ENCODE measurements at places on chromosomes 6 and 20.

DNA sequence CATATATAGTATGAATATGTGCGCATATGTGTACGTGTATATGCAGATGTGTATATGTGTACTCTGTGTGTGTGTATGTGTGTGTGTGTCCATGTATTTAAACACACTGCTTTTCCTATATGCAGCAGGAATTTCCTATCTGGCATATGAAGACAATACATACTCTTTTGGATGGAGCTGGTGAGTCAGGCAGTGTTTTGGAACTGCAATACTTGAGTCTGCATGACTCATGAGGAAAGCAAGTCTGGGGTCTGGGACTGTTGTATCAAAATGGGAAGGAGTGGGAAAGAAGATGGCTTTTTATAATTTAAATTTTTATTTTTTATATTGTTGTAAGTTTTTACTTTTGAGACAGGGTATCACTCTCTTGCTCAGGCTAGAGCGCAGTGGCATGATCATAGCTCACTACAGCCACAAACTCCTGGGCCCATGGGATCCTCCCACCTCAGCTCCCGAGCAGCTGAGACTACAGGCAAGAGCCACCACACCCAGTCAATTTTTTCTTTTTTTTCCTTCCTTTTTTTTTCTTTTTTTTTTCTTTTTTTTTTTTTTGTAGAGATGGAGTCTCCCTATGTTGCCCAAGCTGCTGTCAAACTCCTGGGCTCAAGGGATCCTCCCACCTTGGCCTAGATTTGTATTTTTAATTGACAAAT, 72.2 kb downstream of the ATXN1 start:
- no peak for DNase-seq

DNA sequence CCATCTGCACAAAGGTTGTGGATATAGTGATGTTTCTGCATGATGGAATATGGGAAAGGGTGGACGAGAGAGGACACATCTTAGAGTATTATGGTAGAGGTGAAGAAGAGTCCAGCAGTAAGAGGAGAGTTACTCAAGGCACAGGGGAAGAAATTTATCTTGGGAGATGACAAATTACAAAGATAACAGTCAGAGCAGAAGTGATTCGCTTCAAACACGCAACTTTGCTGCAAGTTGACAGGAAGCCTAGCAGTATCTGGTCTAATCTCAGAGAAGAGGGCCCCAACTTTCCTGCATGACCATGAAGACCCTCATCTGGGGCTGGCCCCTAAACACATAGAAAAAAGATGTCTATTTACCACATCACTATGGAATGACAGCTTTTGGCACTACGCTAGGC, 1.2 kb upstream of the CALHM6 start:
- no peak for DNase-seq

GRCh38 chr20:41054847-41055230, 26.2 kb downstream of the TOP1 start:
- no peak for DNase-seq

DNA sequence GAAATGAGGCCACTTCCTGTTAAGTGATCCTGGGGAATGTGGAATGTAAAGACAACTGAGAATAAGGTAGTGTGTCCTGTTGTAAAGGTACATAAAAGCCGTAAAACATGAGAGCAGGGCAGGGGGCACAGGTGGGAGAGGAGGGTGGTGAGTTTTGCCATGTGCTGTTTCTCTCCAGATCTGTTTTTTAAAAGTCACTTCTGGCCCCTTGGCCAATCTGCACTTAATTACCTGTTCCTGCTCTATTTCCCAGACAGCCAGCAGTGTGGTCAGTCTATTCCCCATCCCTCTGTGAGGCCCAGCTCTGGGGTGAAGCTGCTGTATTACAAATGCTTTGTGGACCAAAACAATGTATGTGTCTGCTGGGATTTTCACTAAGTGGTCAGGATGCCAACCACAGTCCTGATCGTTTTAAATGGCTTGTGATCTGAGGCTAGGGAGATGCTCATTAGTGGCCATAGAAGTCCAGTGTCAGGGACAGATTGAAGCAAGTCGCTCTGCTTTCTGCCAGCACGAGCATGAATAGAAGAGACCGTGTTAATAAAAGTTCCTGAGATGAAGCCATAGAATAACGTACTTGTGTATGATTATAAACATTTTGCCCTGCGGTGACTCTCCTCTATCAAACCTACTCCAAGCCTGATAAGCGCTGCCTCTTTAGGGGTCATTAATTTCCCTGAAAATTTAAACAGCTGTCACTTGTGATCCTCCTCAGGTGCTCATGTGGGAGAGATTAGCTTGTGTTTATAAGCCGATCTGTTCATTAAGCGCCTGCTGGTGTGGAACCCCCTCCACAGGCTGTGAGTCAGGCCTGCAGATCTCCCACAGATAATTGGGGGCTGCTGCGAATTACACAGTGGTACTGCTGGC, 111.8 kb upstream of the CENPW start:
- DNase-seq, result no peak

- DNase-seq, result no peak
Observed at GRCh38 chr6:25703005-25703404, 51.0 kb downstream of the SCGN start.

DNA sequence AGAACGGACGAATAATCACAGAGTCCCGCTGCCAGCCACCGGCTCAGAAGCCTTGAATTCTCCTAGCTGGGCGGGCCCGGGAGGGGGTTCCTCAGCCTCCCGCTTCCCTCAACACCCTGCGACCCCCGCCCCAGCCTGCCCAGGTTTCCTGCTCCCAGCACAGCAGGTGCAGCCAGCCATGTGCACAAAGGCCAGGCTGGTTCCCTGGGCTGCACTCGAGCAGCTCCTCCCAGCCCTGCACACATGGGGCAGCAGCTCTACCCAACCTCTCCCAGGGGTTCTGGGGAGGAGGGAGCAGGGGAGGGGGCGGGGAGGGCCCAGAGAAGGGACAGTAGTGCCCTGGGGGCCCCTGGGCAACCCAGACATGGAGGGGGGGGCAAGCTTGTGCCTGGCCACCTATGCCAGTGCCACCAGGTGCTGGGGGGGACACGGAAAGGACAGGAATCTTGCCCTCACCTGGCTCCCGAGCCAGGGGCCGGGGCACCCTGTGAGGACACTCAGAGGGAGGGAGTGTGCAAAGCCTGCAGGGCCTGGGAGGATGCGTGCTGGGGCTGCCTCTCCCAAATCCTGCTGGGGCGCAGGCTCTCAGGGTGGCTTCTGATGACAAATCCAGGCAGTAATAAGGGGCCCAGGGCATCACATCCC, 1.2 kb upstream of the NTSR1 start:
- no peak for DNase-seq

DNA sequence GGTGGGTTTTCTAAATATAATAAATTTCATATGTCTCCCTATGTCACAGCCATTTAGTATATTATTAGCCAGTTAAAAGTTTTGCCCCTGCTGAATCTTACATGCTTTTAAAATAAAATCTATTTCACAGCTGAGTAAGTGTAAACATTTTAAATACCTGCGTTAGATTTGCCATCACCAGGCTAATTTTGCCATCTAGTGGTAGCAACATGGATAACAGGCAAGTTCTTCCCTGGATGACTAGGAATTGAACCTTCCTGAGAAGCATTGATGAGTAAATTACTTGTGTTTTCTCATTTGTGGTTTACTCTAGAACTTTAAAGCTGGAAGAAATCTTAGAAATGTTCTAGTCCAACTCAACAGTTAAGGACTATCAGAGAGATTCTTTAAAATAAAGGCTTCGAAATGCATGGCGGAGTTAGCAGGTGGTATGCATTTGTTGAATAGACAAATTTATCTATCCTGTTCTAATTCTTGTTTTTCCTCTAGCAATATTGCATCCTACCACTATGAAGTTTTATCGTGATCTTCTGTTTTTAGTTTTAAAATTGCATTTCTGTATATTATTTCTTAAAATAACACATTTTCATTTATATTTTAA, 2.6 kb downstream of the PRSS35 start:
- DNase-seq, result peak; percentile 46

GRCh38 chr6:154485815-154486214, 24.7 kb downstream of the CNKSR3 start:
- no peak for DNase-seq

GRCh38 chr6:28693033-28693750, 167.5 kb downstream of the GPX5 start:
- DNase-seq, result no peak

DNA sequence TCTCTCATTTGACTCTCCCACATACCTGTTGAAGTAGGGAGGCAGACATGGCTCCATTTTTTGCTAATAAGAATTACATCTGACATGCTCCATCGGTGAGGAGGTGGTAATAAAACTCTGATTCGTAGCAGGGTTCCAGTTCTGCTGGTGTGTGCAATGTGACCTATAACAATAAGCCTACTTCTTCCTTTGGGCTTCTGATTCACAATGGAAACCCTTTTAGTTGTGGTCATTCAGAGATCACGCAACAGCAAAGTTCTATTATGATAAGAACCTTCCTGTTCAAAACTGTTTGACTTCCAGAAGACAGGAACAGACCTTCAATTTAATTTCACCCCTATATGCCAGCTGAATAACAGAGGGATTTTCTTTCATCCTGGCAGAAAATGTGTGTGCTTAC, 31.4 kb upstream of the GSTA4 start:
- no peak for DNase-seq

- no peak for DNase-seq
Observed at GRCh38 chr20:24353135-24353690, 116.2 kb upstream of the SYNDIG1 start.

GRCh38 chr6:27687154-27688013, 214.5 kb upstream of the ZNF184 start:
- no peak for DNase-seq

- no peak for DNase-seq
Observed at GRCh38 chr20:21027569-21027968, 78.6 kb downstream of the LINC00237 start.

DNA sequence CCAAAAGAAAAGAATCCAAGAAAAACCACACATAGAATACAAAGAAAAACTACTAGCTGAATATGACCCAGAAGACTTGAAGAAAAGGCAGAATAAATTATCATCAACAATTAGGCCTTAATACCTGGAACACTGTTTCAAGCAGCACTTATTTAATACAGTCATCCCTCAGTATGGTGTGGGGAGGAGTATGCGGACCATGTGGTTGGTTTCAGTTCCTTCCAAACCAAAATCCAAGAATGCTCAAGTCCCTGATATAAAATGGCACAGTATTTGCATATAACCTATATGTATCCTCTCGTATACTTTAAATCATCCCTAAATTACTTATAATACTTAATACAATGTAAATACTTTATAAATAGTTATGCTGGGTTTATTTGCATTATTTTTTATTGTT, 16.1 kb downstream of the CDK19 start:
- DNase-seq, result no peak

DNA sequence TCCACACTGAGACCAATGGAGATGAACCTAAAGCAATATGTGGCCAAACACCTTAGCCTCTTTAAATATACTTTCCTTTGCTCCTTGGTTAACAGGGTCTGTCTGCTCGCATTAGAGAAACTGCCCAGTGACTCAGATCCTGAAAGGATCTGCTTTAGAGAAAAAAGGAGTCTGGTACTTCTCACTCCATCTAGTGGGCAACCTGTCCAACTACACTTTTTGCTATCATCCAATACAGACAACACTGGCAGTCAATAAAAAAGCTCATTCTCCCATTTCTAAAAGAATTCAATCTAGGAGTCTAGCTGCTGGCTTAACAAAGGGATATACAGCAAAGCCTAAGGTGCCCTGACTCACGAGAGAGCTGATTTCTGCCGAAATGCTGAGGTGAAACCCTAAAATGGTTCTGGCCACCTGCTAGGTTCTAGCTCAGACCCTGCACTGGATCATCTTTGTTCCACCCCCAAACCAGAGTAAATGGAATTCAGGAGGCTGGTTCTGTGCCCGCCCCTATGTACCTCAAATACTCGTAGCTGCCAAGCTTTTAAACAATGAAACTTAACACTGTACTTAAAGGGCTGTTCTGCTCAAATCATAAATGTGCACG, 11.5 kb downstream of the GNL1 start:
- DNase-seq, result no peak

DNA sequence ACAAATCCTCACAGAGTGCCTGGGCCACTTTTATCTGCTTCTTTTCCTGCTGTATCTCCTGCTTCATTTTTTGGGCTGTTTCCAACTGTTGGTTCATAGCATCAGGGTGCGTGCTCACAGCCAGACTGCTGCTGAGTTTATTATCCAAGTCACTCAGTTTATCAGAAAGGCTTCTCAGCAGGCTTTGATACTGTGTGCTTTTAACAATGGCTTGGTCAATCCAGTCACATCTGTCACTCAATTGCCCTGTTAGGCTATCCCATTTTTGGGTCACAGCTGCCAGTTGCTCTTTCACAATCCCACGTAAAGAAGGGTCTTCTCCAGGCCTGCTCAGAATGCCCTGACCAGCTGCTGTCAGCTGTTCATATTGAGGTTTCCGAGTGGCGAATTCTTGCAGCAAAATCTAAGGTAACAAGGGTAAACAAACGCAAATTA, 87.2 kb downstream of the DST start:
- DNase-seq, result no peak

GRCh38 chr20:25035921-25036320, 22.0 kb downstream of the ACSS1 start:
- no peak for DNase-seq

DNA sequence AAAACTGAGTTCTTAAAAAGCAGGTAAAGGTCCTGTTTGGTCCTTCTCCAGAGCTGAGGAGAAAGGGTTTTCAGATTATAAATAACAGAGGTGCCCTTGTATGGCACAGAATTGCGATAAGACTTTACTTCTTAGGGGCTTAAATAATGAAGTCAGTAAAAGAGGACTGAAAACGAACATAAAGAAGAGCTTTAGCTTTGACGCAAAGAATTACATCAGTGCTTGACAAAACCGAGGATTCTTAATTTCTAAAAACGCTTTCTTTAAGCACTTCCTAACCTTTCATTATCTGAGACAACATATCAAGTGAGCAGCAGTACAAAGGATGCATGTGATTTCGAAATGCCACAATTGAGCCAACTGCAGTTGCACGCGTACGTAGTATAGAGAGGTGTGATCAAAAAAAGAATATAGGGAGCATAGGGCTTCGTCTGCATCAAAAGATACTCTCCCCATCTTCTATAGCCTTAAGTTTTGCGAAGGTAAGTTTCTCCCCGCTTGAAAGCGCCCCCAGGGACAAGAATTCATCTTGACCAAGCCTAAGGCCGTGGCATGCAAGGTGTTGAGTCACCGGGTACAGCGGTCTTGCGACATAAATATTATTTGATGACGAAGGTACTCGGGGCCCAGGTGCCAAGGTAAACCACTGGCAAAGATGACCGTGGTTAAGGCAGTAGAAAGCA, 778 bp upstream of the LOC128125822 start:
- DNase-seq, result no peak

GRCh38 chr6:81561071-81561564, 191.4 kb downstream of the TENT5A start:
- no peak for DNase-seq

- DNase-seq, result no peak
Observed at GRCh38 chr6:24490948-24491347, 1.6 kb upstream of the GPLD1 start.
